ENCODE measurements at places on chromosomes 12 and 14.

DNA sequence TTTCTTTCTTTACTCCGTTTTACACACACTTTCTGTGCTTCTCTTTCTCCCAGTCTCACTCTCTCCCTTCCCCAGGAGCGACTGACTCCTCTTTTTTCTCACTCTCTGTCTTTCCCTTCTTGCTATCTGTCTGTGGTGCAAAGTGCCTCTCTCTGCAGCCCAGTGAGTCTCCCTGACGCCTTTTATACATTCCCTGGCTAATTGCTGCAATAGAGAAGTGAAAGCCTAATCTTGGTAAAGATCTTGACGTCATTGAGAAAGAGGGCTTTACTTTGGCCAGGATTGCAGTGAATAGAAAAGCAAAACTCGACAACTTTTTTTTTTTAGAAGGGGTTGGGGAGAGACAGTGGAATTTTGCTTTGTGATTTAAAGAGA lies 706 bp upstream of the DIO2 start:
- no peak for DNase-seq

GRCh38 chr12:44525806-44526654 lies 350.1 kb downstream of the NELL2 start:
- no peak for DNase-seq

DNA sequence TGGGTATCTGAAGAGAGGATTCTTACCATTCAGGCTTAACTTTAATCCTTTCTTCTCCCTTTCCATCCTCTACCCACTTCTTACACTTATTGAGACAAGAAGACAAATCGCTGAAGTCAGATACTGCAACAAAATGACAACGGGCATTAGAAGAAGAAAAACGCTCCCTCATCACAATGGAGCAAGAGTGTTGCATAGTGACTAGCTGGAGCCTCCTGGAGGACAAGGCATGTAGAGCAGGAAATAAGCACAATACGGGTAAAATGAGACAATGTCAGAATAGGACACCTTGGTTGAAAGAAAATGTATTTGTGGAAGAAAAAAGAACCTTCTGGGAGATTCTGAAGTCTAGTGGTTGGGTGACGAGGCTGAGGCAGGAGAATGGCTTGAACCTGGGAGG lies 501.0 kb downstream of the RERGL start:
- DNase-seq, result no peak

- peak; percentile 49 for DNase-seq
These were observed 407.3 kb downstream of the AEBP2 start for GRCh38 chr12:19846574-19846973.

GRCh38 chr14:39988939-39989338 lies 556.7 kb upstream of the FBXO33 start:
- DNase-seq, result no peak

DNA sequence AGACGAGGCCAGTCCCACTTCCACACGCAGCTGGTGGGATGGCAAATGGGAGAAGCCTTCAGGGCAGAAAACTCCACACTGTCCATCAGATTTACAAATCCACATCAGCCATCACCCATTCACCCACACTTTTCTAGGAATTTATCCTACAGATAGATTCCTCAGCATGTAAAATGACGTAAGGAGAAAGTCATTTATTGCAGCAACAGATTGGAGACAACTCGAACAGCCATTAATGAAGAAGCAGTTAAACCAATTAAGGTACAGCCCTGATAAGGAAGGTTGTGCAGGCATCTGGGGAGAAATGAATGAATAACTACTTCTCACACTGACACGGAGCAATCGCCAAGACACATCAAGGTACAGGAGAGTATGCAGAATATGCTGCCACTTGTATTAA lies 26.2 kb downstream of the PRKAB1 start:
- no peak for DNase-seq

DNA sequence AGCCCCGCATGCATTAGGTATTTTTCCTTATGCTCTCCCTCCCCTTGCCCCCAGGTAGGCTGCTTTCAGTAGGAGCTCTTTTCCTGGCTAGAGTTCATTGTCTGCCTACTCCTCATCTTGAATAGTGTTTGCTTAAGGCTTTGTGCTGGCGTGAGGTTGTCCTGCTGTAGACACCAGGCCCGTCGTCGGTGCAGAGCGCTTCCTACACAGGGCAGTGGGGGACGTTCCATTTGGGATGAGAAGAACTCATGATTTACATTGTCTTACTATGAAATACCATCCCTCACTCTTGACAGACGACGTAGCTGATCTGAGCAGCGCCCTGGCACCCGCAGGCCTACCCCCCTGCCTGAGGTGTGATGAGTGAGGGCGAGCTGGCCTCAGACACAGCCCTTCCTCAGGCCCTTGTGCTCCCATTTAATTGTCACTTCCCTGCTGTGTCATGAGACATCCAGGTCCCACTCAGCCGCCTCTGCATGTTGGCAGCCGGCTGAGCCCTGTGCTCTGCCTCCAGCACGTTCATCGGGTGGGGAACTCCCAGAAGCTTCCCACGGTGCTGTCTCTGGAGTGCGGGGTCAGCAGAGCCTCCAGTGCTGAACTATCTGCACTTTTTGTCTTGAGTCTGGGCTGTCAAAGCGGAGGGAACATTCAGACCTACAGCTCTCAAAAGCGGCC lies 76.0 kb downstream of the WDR20 start:
- no peak for DNase-seq

DNA sequence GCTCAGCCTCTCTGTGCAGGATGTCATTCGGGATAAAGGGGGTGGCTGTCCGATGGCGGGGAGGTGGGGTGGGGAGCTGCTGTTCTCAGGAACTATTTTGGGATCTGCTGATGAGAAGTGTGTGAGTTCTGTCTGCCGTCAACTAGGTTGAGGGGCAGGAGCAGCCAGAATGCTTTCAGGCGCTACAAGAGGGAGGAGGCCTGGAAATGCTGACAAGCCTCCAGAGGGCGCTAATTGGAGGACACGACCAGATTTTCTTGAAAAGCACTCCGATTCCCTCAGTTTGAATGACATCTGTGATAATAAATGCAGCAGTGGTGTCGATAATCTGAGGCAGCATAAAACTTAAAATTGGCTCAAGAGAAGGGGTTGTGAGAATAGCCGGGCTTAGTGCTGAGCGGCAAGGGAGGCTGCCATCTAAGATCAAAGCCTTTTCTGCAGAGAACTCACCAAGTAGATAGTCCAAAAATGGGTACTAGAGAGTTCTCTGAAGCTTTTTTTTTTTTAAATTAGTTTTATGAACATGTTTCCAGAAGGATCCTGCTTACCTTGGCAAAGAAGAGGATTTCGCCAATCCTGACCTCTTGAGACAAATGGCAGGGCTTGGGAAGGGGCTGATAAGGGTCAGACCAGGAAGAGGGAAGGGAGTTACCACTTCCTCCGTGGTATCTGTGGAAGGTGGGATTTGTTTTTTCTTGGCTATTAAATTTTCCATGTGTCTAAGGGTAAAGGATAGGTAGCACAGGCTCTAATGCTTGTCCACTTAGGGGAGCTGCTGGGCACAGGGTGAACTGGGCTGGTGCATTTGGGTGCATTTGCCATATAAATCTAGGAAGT lies 94.4 kb downstream of the CRACR2A start:
- no peak for DNase-seq

GRCh38 chr12:11672256-11673191 lies 23.1 kb downstream of the ETV6 start:
- no peak for DNase-seq

GRCh38 chr12:77814386-77814785 lies 16.3 kb upstream of the NAV3 start:
- no peak for DNase-seq

DNA sequence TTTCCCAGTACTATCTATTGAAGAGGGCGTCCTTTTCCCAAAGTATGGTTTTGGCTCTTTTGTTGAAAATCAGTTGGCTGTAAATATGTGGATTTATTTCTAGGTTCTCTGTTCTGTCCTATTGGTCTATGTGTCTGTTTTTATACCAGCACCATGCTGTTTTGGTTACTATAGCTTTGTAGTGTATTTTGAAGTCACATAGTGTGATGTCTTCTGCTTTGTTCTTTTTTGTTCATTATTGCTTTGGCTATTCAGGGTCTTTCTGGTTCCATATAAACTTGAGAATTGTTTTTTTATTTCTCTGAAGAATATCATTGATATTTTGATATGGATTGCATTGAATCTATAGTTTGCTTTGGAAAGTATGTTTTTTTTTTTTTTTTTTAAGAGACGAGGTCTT lies 67.4 kb downstream of the ERC1 start:
- DNase-seq, result no peak

- no peak for DNase-seq
These were observed 150.3 kb upstream of the ARHGAP5 start for GRCh38 chr14:31926652-31927347.

- no peak for DNase-seq
These were observed 6.1 kb upstream of the AMIGO2 start for GRCh38 chr12:47085815-47086252.

DNA sequence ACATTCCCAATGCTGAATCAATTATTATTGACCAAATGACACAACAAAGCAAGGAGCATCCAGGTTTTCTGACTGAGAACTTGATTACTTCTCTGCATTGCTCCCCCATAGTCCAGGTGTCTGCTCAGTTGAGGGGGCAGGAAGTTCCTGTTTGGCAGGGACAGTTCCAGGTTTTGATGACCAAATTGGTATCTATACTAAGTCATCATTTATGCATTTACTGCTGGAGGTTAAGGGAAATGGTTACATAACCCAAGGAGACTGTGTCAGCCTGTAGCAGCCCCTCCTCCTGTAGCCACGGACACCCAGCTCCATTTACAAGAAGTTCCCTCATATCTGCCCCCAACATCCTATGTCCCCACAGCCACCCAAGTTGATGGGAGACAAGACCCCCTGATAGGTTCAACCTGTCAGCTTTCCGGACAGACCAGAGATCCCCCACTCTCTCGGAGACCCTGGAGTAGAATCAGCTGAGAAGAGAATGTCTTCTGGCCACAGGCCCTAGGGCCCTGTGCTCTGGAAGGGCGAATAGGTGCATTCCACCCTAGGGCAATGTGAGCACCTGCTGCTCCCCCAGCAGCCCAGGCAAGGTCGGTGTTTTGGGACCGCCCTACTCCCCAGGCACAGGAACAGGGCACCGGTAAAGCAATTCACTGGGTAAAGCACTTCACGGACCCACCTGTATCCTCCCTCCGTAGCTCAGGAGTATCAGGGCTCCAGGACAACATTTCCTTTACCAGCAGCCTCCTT lies 23.6 kb downstream of the IRF2BPL start:
- no peak for DNase-seq

- no peak for DNase-seq
These were observed 3.2 kb upstream of the SPTSSA start for GRCh38 chr14:34465069-34465859.

DNA sequence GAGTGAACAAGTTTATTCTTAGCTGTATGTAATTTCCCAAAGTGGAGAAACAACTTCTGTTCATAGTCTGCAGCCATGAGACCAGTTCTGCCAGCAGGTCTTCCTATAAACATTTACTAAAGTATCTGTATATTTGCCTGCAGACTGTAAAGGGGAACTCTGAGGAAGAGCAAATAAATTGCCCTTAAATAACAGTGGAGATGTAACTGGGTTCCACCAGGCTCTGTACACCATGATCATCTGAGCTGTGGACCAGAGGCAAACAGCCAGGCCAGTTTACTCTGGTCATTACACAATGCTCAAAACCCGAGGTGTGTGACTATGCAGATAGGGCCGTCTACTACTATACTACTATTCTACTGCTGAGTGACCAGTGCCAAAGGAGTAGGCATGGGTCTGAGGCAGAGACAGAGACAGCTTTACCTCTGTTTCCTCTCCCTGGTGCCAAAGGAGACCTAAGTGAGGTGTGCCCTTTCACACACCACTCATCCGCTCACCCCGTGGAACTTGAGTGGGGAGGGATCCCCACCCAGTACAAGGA lies 21.1 kb upstream of the CERS5 start:
- no peak for DNase-seq

- no peak for DNase-seq
These were observed 826 bp downstream of the PRKCH start for GRCh38 chr14:61322011-61322798.

DNA sequence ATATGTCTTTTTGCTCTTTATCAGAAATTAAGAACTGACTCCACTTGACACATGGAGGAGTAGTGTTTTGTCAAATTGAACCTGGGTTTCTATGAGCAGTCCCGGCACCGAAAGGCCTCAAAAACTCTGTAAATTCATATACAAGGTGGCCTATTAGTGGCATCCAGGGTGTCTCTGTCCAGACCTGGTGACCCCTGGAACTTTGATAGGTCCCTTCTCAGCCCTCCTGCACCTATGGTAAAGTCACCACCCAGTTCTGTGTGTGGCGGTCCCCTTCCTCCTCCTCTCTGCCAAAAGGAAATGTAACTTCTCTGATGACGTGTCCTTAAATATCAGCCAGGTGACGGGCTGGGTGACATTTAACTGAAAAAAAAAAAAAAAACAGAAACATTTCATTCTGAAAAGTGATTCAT lies 204.0 kb upstream of the FOXN3 start:
- no peak for DNase-seq

- no peak for DNase-seq
These were observed 4.5 kb downstream of the USP15 start for GRCh38 chr12:62264706-62265105.

DNA sequence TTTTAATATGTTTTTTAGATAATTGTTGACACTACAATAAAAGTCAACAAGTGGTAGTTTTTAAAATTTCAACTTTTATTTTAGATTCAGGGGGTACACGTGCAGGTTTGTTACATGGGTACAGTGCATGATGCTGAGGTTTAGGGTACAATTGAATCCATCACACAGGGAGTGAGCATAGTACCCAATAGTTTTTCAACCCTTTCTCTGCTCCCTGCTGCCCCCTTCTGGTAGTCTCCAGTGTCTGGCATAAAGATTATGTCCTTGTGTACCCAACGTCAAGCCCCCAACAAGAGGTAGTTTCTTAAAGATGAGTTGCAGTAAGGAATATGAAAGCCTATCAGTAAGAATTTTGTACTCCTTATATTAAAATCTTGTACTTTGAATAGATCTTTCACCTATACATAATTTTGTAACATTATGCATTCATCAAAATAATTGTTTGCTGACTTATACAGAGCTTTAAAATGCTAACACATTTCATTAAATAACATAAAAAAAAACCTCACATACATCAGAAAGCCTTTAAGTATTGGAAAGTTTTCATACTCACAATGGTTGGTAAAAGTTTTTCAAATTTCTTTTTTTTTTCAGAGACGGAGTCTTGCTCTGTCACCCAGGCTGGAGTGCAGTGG lies 5.4 kb upstream of the RALGAPA1 start:
- DNase-seq, result no peak

- no peak for DNase-seq
These were observed 248.8 kb downstream of the ANO6 start for GRCh38 chr12:45464699-45465098.

- peak; percentile 58 for DNase-seq
These were observed 369.1 kb downstream of the NPAS3 start for GRCh38 chr14:33307691-33308251.

GRCh38 chr12:88994537-88994936 lies 357.8 kb downstream of the DUSP6 start:
- no peak for DNase-seq

DNA sequence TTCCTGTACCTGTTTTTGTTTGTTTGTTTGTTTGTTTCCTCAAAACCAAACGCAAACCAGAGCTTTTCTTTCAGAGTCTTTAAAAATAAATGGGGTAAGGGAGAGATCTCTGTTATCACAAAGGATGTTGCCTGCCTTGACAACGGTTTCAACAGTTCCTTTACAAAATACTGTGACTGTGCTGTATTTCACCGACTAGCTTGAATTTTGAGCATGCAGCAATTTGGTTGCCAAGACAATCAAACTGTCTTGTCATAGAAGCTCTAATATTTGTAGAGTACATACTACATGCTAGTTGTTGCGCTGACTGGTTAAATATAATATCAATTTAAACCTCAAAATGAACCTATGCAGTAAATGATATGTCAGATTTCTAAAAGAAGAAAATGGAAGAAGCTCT lies 22.4 kb upstream of the TCP11L2 start:
- no peak for DNase-seq
